ENCODE measurements at places on chromosomes 3 and 15.

DNA sequence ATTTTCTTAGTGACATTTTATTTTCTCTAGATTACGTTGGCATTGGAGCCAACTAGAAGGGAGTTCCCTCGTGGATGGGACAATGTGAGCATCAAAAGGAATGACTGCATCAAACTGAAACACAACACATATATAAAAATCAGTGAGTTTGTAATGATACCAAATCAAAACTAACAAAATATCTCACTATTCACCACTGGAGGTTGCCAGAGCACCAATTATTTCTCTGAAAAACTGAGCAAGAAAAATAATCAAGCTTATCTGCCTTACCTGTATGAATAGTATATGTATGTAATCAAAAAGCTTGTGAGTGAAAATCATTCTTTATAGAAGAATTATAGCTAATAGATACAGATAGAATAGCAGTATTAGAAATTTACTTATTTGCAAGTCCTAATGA lies 46.8 kb upstream of the OTOL1 start:
- DNase-seq = no peak

GRCh38 chr3:82002491-82002890 lies 241.0 kb upstream of the GBE1 start:
- DNase-seq = no peak

DNA sequence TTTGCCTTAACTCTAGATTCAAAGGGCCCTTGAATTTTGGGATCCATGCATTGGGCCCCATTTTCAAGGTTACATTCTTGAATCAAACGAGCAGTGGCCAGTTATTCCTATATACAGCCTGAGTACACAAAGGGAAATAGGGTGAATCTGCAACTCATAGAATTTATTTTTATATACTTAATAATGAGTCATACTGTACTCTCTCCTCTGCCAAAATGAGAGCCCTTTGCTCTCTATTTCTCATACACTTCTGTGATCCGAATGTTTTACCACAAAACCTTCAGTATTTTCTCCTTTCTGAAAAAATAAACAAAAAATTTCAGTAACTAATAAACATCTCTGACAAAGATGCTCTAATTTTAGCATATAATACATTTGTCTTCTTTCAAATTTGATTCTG lies 116.7 kb downstream of the SERPINI1 start:
- DNase-seq = no peak

GRCh38 chr3:65979731-65980130 lies 59.0 kb downstream of the MAGI1 start:
- DNase-seq = no peak

DNA sequence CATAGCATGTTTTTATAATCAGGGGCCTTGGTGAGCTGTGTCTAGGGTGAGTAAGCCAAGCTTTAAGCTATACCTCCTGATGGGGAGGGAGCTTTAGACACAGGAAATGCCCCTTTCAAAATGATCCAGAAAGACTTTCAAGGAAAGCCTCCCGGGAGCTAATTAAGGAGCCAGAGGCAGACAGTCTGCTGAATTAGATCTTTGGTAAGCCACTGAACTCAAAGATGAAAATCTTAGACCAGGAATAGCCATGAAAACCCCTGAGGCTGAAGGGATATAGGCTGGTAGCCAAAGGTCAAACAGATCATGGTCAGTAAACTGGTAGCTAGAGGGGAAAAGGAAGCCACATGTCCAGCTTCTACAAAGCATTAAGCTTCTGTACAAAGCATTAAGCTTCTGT lies 42.7 kb upstream of the GAP43 start:
- DNase-seq = no peak

DNA sequence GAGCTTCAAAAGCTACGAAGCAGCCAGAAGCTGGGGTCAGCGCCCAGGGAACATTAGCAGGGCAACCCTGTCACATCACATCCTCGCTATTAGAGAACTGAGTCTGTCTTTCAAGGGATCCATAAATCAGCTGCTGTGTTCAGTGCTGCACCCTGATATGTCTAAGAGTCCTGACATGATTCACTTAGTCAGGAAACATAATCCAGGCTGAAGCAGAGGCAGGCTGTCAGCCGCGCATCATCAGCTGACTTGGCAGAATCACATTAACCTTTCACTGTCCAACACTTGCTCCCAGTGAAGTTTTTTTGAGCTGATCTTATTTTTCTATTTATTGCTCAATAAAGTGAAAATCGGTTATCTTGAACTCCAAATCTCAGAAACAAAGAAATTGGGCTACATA lies 23.5 kb downstream of the MYH15 start:
- no peak for DNase-seq

- DNase-seq = no peak
Measured at GRCh38 chr15:72180761-72181324, 16.7 kb downstream of the GRAMD2A start.

DNA sequence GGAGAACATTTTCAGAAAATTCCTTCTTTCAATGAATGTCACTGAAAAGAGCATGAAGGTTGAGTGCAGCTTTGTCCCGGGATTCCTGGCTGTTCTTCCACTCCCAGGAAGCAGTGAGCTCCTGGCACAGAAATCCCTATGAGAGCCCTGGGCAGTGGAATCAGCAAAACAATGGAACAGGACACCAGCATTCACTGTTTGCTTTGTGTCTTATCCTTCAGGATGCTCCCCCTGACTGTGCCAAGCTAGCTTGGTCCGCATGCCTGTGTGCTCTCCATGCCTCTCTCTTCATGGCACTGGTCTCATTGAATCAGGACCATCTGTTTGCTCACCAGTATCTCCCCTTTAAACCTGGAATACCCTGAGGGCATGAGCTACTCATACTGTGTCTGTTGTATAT lies 102.0 kb upstream of the GADL1 start:
- DNase-seq = no peak

GRCh38 chr15:86247249-86247955 lies 167.7 kb downstream of the AGBL1 start:
- no peak for DNase-seq

Data from stimulated activated CD4-positive, alpha-beta T cell treated with anti-CD3 and anti-CD28 coated beads, Interleukin-2, amount 100 ng/mL, for 4 hours (primary cell).